ENCODE measurements at places on chromosomes 12 and 14.

- DNase-seq, result no peak
- no peaks in the 10 kb centered on the region for H3K4me1 ChIP-seq
- no peak overlapping the region for H3K4me3 ChIP-seq
- H3K36me3 ChIP-seq, result no peaks in the 10 kb centered on the region
- no peak overlapping the region for H3K27ac ChIP-seq
Measured at GRCh38 chr14:85415015-85415712, 114.8 kb upstream of the FLRT2 start.

DNA sequence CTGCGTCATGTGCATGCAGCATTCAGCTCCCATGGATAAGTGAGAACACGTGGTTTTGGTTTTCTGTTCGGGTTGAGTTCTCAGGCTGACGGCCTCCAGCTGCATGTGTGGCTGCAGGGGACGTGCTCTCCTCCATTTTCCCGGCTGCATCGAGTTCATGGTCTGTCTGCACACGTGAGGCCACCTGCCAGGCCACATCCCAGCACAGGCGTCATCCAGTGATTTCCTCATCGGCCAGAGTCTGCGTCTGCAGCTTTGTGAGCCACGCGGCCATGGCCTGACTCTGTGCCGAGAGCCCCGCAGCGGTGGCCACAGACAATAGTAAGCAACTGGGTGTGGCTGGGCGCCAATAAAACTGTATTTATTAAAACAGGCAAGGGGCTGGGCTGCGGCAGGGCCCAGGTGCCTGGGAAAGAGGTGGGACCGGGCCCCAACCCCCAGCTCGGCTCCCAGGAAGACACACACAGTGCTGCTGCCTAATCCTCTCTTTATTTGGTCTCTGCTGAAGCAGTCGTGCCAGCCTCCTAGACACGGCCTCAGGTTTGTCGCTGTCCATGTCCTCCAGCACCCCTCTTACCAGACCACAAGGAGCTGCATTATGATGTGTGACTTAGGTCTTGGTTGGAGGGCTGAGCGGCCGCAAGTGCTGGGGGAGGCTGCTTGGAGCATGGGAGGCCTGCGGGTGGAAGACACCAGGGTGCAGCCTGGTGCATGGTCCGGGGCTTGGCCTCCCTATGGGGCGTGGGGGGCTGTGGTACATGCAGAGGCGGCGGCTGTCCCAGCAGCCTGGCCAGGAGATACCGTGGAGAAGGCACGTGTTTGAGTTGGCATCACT, 52.0 kb downstream of the NOC4L start:
- no peaks in the 10 kb centered on the region for H3K27me3 ChIP-seq
- H3K27ac ChIP-seq, result no peak overlapping the region
- no peaks in the 10 kb centered on the region for H3K4me1 ChIP-seq

- H3K27me3 ChIP-seq, result no peaks in the 10 kb centered on the region
- H3K4me1 ChIP-seq, result no peaks in the 10 kb centered on the region
- no peak for DNase-seq
- H3K36me3 ChIP-seq, result no peaks in the 10 kb centered on the region
Measured at GRCh38 chr14:79702197-79702596, 509.1 kb downstream of the DIO2 start.

- no peak overlapping the region for H3K27ac ChIP-seq
- H3K4me1 ChIP-seq, result no peaks in the 10 kb centered on the region
- no peaks in the 10 kb centered on the region for H3K27me3 ChIP-seq
Measured at GRCh38 chr12:38102197-38102596, 214.4 kb upstream of the ALG10B start.

DNA sequence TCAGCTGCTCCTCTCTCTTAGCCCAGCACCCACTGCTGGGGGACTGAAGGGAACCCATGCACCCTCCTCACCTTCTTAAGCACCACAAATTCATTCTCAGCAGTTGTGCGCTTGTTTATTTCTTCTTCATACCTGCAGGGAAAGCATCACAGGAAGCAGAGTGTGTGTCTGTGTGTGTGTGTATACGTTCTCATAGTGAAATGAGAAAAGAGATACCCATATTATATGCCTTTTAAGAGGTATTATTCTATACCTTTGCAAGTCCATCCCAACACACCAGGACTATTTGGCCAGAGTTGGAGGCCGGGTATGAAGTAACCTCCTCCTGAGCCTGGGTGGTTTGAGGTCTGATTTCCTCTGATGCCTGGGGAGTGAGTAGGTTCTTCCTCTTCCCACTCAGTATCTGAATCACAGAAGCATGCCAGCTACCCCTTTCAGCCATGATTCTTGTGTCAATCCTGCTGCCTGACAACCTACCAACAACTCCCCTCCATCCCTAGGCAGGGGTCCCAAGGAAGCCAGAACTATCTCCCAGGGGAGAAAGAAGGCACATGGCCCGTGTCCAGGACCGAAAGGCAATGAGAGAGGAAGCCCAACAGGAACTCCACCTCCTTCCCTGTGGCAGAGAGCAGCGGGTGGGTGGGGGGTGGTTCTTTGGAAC, 3.0 kb downstream of the KRT73 start:
- no peak for DNase-seq
- H3K27me3 ChIP-seq, result no peaks in the 10 kb centered on the region
- peaks cover 58% of the 10 kb centered on the region for H3K4me1 ChIP-seq
- peak overlapping the region; percentile 67 for H3K27ac ChIP-seq

DNA sequence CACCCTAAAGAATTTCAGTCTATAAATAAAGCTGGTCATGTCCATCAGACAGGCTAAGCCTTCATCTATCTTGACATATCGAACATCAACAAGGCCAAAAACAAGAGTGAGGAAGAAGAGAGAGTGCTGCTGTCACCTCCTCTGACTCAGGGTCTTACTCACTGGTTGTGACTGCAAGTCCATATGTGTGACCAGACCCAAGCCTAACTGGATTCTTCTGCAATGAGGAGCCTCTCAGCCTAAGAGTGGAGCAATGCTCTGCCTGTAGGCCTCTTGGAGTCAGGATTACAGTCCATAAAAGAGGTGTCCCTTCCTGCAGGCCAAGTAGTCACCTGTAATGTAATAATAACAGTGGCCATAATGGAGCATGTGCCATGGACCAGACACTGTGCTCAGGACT, 121.2 kb upstream of the SLC35F4 start:
- no peaks in the 10 kb centered on the region for H3K36me3 ChIP-seq
- DNase-seq, result no peak
- no peak overlapping the region for H3K4me3 ChIP-seq
- H3K27ac ChIP-seq, result no peak overlapping the region
- peaks cover 30% of the 10 kb centered on the region for H3K27me3 ChIP-seq

GRCh38 chr12:115364921-115365320, 680.9 kb upstream of the TBX3 start:
- no peaks in the 10 kb centered on the region for H3K4me1 ChIP-seq
- no peak for DNase-seq
- no peak overlapping the region for H3K4me3 ChIP-seq

GRCh38 chr12:20555771-20556170, 139.4 kb upstream of the SLCO1C1 start:
- DNase-seq, result no peak
- H3K4me3 ChIP-seq, result no peak overlapping the region
- no peak overlapping the region for H3K27ac ChIP-seq
- H3K36me3 ChIP-seq, result no peaks in the 10 kb centered on the region
- no peaks in the 10 kb centered on the region for H3K4me1 ChIP-seq
- H3K27me3 ChIP-seq, result no peaks in the 10 kb centered on the region

- H3K4me1 ChIP-seq, result peaks cover 65% of the 10 kb centered on the region
- peaks cover 44% of the 10 kb centered on the region for H3K36me3 ChIP-seq
- DNase-seq, result peak; percentile 19
- peak overlapping the region; percentile 98 for H3K27ac ChIP-seq
Measured at GRCh38 chr12:56104815-56105608, 653 bp downstream of the PA2G4 start.

DNA sequence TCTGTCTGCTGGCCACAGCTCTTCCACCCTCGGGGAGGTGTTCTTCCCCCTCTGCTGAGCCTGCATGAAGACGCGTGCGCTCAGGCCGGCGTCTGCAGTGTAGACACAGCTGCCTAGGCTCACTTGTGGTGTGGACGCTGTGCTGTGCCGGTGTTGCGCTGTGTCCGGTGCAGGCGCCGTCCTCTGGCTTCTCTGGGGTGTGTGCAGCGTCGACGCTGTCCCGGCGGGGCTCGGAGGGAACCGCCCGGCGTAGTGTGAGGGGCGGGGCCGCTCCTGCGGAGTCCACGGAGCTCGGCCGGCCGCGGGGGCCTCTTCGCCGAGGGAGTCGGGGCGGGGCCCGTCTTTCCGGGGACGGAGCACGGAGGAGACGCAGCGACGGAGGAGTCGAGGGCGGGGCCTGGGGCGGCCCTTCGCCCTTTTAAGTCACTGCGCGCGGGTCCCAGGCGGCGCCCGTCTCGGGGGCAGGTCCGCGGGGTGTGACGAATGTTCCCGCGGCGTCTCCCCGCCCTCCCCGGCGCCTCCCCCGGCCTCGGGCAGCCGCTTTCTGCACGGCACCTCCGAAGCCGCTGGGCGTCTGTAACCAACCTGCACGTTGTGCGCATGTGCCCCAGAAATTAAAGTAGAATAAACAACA, 45.2 kb downstream of the NOC4L start:
- H3K36me3 ChIP-seq, result peaks cover 10% of the 10 kb centered on the region
- H3K27ac ChIP-seq, result peak overlapping the region; percentile 86
- no peaks in the 10 kb centered on the region for H3K27me3 ChIP-seq

GRCh38 chr12:68405343-68405781, 73.2 kb upstream of the MDM1 start:
- H3K4me1 ChIP-seq, result peaks cover 20% of the 10 kb centered on the region
- H3K27ac ChIP-seq, result no peak overlapping the region
- no peaks in the 10 kb centered on the region for H3K27me3 ChIP-seq
- no peak overlapping the region for H3K4me3 ChIP-seq

GRCh38 chr12:89433634-89434033, 81.3 kb upstream of the DUSP6 start:
- H3K27me3 ChIP-seq, result no peaks in the 10 kb centered on the region
- H3K36me3 ChIP-seq, result peaks cover 12% of the 10 kb centered on the region
- H3K27ac ChIP-seq, result peak overlapping the region; percentile 27
- DNase-seq, result no peak
- peaks cover 33% of the 10 kb centered on the region for H3K4me1 ChIP-seq

- DNase-seq, result no peak
- no peaks in the 10 kb centered on the region for H3K4me1 ChIP-seq
- H3K27me3 ChIP-seq, result peaks cover 16% of the 10 kb centered on the region
- no peaks in the 10 kb centered on the region for H3K36me3 ChIP-seq
Measured at GRCh38 chr12:65330331-65330730, 51.8 kb downstream of the MSRB3 start.

DNA sequence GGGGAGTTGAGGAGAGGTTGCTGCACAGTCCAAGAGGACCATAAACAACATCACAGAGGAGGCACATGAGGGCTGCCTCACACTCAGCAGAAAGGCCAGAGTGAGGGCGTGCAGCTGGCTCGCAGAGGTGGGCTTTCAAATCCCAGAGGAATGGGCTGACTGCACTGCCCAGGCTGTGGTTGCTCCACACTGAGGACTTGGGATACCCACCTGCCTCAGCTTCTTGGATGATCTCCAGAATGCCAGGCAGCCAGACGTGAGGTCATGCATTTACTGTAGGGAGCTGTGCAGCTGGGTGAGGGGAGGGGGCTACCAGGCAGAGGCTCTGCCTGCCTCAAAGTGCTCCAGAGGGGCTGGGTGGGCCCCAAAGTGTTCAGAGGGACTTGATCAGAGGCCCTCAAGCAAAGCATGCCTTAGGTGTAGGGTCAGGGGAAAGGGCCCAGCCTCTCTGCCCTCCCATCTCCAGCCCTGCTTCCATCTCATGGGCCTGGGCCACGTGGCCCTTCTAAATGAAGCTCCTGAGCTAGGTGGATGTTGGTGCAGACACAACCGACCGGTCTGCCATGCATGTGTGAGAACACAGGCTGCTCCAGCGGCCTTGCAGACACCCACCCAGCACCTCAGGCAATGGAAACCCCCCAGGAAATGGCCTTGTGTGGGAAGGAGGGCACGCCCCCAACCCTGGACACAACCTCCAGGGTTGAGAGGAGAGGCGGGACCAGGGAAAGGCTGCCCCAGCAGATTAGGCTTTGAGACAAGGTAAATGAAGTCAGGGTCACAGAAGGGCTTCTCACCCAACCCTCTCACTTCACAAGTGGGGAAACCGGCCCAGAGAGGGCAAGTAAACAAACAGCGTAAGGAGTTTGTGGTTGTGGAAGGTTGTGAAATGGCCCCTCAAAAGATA, 90.8 kb downstream of the NTF3 start:
- H3K27me3 ChIP-seq, result peaks cover 26% of the 10 kb centered on the region
- H3K27ac ChIP-seq, result no peak overlapping the region
- no peak overlapping the region for H3K4me3 ChIP-seq
- DNase-seq, result no peak

- no peak overlapping the region for H3K27ac ChIP-seq
- peaks cover 28% of the 10 kb centered on the region for H3K36me3 ChIP-seq
- H3K4me3 ChIP-seq, result no peak overlapping the region
Measured at GRCh38 chr14:74829251-74829650, 46.7 kb downstream of the PROX2 start.

DNA sequence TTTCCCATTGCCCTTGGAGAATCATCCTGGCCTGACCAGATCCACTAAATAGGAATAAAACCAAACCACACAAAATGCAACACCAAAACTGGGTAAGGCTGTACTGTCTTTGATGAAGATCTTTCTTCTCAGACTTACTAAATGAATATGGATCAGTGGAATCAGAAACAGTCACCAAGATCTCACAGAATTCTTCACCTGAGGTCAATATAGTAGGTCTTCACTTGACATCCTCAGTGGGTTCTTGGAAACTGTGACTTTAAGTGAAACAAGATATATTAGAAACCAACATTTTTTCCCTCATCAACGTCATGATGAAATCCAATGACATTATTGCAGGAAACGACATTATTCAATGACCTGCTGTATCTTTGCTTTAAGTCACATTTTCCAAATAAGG, 526.2 kb downstream of the FUT8 start:
- H3K4me1 ChIP-seq, result peaks cover 37% of the 10 kb centered on the region
- H3K27me3 ChIP-seq, result no peaks in the 10 kb centered on the region
- no peak overlapping the region for H3K4me3 ChIP-seq
- H3K36me3 ChIP-seq, result no peaks in the 10 kb centered on the region
- no peak overlapping the region for H3K27ac ChIP-seq

- H3K4me3 ChIP-seq, result no peak overlapping the region
- no peak for DNase-seq
- H3K27me3 ChIP-seq, result peaks cover 71% of the 10 kb centered on the region
- no peak overlapping the region for H3K27ac ChIP-seq
Measured at GRCh38 chr14:100593751-100594624, 6.8 kb upstream of the BEGAIN start.

GRCh38 chr12:164207-164606, 49.8 kb downstream of the SLC6A12 start:
- H3K36me3 ChIP-seq, result no peaks in the 10 kb centered on the region
- peaks cover 47% of the 10 kb centered on the region for H3K27me3 ChIP-seq
- peaks cover 9% of the 10 kb centered on the region for H3K4me1 ChIP-seq
- no peak overlapping the region for H3K27ac ChIP-seq

DNA sequence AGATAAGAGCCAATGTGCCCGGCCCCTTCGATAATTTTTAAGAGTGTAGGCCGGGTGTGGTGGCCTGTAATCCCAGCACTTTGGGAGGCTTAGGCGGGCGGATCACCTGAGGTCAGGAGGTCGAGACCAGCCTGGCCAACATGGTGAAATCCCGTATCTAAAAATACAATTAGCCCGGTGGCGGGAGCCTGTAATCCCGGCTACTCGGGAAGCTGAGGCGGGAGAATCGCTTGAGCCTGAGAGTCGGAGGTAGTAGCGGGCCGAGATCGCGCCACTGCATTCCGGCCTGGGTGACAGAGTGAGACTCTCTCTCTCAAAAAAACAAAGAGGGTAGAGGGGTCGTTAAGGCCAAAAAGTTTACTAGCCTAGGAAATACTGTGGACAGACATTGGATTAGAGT, 2.6 kb downstream of the KRAS start:
- no peak overlapping the region for H3K27ac ChIP-seq
- H3K36me3 ChIP-seq, result peaks cover 24% of the 10 kb centered on the region
- peak overlapping the region; percentile 87 for H3K4me3 ChIP-seq
- no peaks in the 10 kb centered on the region for H3K27me3 ChIP-seq
- peaks cover 37% of the 10 kb centered on the region for H3K4me1 ChIP-seq
